ENCODE measurements at places on chromosomes 7 and 10.

DNA sequence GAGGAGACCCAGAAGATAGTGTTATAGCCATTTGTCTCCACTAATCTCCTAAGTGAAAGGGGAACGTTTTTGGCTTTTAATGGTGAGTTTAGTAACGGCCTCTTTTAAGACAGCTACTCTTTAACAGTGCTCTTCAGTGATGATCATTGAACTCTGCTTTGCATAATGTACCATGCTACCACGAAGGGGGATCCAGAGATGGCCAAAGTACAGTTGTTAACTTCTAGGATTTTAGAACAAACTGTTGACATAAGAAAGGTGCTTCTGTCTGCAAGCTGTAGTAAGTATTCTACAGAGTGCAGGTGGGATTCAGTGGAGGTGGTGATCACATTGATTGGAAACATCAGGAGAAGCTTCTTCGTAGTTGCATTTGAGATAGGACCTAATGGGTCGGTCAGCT is 114.1 kb upstream of the RPA3 start:
- no peak for DNase-seq

- DNase-seq: no peak
Observed at GRCh38 chr7:72919256-72919775, 5.6 kb upstream of the POM121 start.

GRCh38 chr10:60367024-60367423 is 22.7 kb downstream of the ANK3 start:
- DNase-seq: peak; percentile 34

DNA sequence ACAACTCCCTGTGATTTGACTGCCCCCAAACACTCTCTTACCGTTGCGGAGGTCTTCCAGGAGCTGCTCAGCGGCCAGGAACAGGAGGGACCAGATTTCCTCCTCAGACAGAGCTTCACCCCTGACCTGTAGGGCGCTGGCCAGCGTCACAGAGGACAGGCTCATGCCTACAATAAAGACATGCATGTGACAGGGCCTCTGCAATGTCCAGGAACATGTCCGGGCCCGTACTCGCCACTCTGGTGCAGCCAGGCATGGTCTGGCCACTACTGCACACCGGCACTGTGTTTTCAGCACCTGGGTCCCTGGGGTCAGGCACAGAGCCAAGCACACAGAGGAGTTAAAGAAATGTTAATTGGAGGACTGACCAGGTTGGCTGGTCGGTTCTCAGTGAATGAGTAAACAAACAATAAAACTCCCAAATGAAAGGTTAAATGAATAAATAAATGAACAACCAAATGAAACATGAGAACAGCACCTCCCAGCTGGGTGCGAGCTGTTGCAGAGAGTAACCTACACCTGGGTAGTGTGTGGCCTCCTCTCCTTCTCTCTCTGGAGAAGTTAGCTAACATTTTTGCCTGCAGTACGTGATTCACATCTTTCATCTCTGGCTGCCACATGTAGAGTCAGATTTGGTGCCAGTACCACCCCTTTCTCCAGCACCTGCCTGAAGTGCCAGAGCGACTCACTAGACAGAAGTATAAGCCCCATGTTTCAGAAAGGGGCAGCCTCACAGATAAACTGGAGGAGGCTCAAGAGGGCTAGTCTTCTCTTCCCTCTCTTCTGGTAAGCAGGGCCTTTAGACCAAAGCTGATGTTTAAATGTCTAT is 22.8 kb downstream of the FRMPD2 start:
- DNase-seq: no peak

DNA sequence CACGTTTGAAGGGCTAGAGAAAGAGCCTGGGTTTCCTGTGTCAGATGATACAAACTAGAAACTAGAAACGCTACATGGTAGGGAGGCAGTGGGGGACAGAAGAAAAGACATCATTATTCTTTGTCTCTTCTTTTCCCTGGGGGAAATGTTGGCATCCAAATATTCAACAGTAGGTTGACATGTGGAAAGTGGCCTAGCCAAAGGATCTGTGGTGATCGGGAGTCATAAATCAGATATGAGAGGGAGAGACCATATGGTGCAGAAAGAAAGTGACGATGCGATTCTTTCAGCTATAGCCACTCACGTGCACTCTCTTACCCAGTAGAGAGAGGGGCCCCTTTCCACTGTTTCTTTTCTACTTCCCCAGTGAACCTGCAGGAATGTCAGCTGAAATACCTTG is 964.7 kb downstream of the LRMDA start:
- no peak for DNase-seq

All from midbrain (tissue), 1 donor.